AML-193 (cell line): ENCODE measurements at places on chromosomes 6 and 20.

GRCh38 chr6:17905611-17906592, 81.5 kb downstream of the KIF13A start:
- DNase-seq, result no peak

DNA sequence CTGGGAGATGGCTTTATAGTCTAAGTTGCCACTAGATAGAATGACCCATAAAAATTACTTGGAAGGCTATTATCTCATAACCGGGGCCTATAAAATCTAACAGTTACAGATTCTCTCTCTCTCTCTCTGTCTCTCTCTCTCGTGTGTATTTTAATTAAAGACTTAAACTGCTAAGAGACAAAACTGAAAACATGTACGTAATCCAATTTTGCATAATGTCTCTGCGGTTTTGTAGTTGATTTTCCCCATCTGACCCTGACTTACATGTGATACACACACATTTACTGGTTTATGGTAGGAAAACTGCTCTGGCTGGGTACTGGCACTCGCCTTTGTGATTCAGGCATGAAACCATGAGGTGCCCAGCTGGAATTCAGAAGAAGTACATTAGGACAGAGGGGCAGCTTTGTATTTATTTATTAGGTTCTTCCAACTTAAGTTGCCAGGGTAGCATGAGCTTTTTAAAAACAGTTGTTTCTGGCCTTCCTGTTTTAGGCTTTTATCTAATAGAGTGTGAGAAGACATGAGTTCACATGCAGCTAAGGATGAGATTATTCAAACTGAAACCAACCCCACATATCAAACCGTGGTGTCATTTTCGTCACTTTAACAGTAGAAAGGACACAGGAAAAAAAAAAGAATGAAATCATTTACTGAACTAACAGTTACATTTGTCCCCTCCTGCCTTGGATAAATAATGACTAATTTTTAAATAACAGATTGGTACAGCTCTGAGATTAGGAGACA, 182.5 kb downstream of the GMPR start:
- DNase-seq, result no peak

GRCh38 chr20:11891776-11892545, 25.7 kb upstream of the BTBD3 start:
- peak; percentile 71 for DNase-seq

GRCh38 chr20:5559945-5560344, 190.3 kb upstream of the SHLD1 start:
- DNase-seq, result no peak

- no peak for DNase-seq
These were observed 283.7 kb downstream of the BTBD3 start for GRCh38 chr20:12201289-12201991.

- no peak for DNase-seq
These were observed 44.0 kb upstream of the DDR1 start for GRCh38 chr6:30840084-30840934.

GRCh38 chr20:20814685-20815084, 102.2 kb upstream of the RALGAPA2 start:
- no peak for DNase-seq

GRCh38 chr20:58808271-58809046, 42.2 kb downstream of the GNAS-AS1 start:
- no peak for DNase-seq

DNA sequence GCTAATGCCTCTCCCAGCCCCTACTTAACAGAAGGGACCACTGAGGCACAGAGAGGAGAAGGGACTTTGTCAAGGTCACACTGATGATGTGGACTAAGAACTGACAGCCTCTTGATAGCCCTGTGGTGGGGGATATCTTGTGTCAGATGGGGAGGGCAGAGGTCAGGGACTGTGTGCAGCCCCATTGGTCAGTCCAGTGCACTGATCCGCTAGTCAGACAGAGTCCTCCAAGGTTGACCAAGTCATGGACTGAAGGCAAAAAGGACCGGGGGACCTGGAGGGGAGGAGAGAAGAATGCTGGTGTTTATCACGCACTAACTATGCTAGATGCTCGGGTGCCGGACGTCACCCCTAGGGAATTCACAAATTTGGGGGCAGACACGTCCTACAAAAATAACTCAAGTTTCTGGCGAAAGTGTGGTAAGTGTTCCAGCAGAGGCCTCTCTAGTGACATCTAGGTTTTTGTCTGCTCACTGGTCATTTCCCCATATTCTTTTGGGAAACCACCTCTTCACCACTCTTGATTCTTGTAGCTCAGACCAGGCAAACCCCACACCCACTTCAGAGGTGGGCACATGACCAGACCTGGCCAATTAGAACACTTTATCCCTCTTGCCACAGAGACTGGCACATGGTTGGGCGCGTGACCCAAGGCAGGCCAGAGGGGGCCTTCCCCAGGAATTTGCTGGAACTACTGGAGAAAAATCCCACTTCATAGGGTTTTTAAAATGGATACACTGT, 21.0 kb downstream of the TCF15 start:
- no peak for DNase-seq

- no peak for DNase-seq
These were observed 67.8 kb downstream of the SYNDIG1 start for GRCh38 chr20:24537210-24537609.

- no peak for DNase-seq
These were observed 1.2 kb downstream of the FOXO3 start for GRCh38 chr6:108561742-108562502.

DNA sequence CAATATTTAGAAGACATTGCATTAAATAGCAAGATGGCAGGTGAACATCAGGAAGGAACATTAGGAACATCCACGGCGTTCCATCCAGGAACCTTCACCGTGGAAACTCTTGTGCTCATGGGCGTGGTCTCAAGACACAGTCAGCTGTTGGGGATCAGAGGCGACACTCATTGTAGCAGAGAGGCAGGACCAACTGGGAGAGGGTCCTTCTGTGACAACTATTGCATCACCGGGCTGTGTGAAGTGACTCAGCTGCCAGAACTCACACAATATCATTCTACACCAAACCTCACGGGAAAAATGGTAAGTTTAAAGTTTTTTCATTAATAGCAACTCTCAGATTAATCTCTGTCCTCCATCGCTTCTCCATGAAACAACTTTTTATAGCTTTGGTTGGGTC, 334.8 kb upstream of the SULF2 start:
- DNase-seq, result no peak

- DNase-seq, result no peak
These were observed 100.4 kb upstream of the NAA20 start for GRCh38 chr20:19916531-19917485.

DNA sequence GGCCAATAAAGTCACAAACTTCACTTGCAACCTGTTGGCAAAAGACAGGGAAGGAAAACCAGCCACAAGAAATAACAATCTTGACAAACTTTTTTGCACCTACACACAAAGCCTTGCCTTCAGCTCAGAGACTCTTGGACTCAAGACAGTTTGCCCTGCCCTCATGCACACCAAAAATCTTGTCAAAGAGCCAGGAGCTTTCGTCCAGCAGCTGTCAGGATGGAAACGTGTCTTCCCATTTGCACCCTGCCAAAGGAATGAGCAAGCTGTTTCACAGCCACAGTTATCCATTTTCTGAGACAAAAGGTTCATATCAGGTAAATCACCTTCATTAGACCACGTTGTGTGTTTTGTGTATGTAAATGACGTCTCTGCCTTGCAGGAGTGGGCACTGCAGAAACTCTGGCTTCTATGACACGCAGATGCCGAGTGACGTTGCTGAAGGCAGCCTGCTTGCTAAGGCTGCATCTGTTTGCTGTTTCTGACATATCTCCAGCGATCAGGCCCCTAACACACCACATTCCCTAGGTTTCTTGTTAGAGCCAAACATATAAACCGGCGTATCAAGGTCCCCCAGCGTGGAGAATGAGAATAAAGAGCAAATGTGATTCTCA, 193.4 kb downstream of the SYNDIG1 start:
- no peak for DNase-seq

DNA sequence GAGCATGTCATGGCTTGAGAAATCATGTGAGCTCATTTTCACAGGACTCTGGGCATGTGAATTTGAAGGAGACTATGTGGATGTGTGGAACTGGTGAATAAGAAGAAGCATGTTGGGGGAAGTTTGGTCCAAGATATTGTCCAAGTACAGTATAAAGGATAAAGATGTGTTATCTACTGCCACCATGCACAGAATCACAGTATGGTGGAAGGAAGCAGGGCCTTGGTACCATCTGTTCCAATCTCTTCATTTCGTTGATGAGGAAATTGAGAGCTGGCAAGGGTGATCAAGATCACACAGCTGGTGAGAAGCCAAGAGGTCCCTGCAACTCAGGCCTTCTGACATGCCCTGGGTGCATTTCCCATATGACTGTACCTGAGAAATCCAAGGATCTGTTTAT, 31.5 kb upstream of the RIPOR2 start:
- DNase-seq, result no peak

GRCh38 chr6:121651420-121651819, 216.0 kb downstream of the GJA1 start:
- DNase-seq, result no peak

GRCh38 chr6:24270011-24270410, 87.8 kb downstream of the DCDC2 start:
- no peak for DNase-seq

- DNase-seq, result no peak
These were observed 16.8 kb downstream of the TREM1 start for GRCh38 chr6:41269716-41270115.

DNA sequence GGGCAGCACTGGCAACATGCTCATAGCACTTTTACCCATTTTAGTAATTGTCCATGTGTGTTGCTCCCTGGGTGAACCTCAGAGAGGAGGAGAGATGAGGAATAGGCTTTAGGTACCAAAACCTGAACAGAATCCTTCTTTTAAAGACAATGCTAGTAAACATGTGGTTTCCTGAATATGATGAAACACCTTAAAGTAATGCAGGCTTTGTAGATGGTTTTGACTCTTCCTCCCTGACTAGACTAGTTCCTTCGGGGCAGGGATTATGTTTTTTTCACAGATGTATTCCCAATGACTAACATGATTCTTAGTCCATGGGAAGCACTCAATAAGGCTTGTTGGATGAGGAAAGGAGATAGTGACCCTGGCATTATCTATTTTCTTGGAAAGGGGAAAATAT, 367.6 kb upstream of the JAG1 start:
- DNase-seq, result no peak

DNA sequence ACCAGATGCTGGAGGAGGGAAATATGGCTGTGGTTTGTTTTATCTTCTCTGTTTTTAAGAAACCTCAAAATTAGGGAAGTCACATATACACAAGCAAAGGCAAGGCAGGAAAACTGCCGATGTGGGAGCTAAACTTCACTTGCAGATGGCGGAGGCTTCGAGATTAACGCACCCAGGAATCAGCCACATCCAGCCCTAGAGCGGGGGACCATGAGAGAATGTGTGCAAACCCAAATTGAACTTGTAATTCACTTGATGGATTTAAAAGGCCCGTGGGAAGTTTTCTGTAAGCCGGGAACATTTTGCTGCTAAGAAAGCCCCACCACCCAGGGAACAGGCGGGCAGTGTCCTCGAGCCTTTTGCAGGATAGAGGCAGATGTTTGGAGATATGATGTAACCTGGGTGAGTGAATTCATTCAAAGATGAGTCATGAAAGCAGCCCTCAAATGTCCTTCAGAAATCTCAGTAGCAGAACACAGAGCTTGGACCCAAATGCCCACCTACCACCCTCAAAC, 39.9 kb downstream of the PREX1 start:
- DNase-seq, result peak; percentile 86
